Subcutaneous preadipocyte (primary cell): ENCODE measurements at places on chromosomes 7 and 10. TPM values are rescaled to one million over a fixed set of nuclear protein-coding genes. Genes with fewer than 3 reads are reported as not detected.

Gene NPSR1
- not detected in 2 replicates for total RNA-seq

Gene DYNC1I1
- total RNA-seq = 0.73 and 1.6 TPM in 2 replicates

Gene SLC16A12
- under 0.01 and 0.20 TPM in 2 replicates for total RNA-seq

Gene SAMD9
- 18.4 and 19.4 TPM in 2 replicates for total RNA-seq

Gene MBL2
- total RNA-seq = not detected in 2 replicates
